GM03348 (cell line): ENCODE measurements at places on chromosomes 11 and 22.

GRCh38 chr11:65456418-65456817, 33.8 kb downstream of the NEAT1 start:
- no peak for DNase-seq

- DNase-seq: peak; percentile 52
These were observed 83.9 kb upstream of the TIMP3 start for GRCh38 chr22:32717337-32718240.

GRCh38 chr11:45670386-45671135, 5.1 kb upstream of the CHST1 start:
- DNase-seq: no peak

- no peak for DNase-seq
These were observed 69.2 kb upstream of the INCENP start for GRCh38 chr11:62054484-62055121.

- peak; percentile 56 for DNase-seq
These were observed 40.0 kb downstream of the TENM4 start for GRCh38 chr11:79400717-79401330.

- no peak for DNase-seq
These were observed 57.8 kb upstream of the ZC3H12C start for GRCh38 chr11:110035357-110035756.

DNA sequence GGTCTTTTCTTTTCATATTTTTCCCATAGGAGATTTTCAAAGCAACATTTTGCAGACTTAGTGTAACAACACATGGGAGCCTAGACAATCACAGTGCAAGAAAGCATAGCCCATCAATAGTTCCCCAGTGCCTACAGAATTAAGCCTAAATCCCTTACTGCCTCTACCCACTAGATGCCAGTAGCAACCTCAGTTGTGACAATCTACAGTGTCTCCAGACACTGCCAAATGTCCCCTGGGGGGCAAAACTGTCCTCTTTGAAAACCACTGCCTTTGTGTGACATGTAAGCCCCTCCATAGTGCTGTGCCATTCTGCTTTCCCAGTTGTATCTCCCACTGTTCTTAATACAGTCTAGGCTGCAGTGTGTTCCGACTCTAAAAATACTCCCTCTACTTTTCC, 1329.0 kb downstream of the LRRC4C start:
- DNase-seq: no peak

DNA sequence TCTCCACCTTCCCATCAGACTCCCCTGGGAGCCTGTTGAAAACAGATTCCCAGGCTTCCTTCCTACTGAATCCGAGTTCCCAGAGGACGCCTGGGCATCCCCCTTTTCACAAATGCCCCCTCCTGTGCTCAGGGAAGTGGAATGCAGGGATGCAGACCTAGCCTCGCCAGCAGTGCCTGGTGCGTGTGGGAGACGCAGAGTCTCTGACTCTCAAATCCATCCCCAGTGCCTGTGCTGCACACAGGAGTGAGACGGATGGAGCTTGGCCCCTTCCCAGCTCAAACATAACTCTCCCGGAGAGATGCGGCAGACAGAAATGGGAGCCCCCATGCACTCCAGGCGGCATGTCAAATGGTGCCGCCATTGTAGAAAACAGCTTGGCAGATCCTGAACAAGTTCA, 62.6 kb downstream of the CTTN start:
- no peak for DNase-seq

DNA sequence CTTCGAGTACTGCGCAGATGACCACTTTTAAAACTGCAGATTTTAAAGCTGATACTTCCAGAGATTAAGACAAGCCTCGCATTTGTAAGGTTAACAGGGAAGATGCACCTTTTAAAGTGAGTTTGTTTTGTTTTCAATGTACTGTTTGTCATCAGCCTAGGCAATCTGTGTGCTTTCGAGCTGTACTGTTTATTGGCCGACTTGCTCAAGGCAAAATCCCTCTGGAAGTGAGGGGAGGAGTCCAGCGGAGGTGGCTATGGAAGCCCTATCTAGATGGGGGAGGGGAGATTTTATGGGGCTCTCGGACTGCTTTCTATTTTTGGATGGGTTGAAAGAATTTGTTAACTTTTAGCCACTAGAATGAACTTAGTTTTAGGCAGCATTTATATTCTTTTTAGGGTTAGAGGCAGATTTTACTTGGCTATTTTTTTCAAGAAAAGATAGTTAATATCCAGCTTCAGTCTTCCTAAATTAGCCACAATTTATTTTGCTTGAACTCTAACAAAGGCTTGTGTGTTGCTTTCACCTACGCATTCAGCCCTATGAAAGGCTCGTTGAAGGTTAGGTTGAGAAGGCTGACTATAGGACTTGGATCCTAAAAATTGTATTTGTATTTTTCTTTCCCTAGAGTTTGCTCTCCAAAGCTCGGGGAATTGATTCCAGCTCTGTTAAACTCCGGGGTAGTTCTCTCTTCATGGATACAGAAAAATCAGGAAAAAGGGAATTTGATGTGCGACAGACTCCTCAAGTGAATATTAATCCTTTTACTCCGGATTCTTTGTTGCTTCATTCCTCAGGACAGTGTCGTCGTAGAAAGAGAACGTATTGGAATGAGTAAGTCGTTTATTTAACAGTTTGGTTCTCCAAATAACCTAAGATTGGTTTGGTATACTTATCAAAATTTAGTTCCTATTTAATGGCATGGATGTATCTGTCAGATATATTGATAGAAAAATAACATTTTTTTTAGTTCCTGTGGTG, 2.1 kb downstream of the WEE1 start:
- DNase-seq: peak; percentile 78

- DNase-seq: no peak
These were observed 65.1 kb upstream of the PITPNB start for GRCh38 chr22:27984001-27984695.

- DNase-seq: no peak
These were observed 1476.5 kb downstream of the TBC1D22A start for GRCh38 chr22:48238966-48239365.

- no peak for DNase-seq
These were observed 1240.7 kb downstream of the FAM181B start for GRCh38 chr11:81492923-81493445.

DNA sequence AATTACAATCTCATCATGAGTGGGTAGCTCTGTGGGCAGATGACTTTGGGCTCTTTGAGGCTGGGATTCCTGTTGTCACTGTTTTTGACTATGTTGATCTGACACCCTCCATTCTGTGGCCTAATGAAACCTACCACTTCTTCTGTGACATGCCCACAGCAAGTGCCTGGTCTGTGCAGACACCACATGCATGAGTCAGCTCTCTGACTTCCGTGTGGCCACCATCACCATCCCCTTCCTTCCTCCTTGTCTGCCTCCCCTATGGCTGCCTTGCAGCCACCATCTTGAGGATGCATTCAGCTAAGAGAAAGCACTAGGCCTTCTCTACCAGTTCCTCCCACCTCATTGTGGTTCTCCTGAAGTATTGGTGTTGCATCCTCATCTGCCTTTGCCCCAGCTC, 15.3 kb upstream of the OR10V1 start:
- no peak for DNase-seq

GRCh38 chr22:49190816-49191505, 636.7 kb downstream of the BRD1 start:
- no peak for DNase-seq

DNA sequence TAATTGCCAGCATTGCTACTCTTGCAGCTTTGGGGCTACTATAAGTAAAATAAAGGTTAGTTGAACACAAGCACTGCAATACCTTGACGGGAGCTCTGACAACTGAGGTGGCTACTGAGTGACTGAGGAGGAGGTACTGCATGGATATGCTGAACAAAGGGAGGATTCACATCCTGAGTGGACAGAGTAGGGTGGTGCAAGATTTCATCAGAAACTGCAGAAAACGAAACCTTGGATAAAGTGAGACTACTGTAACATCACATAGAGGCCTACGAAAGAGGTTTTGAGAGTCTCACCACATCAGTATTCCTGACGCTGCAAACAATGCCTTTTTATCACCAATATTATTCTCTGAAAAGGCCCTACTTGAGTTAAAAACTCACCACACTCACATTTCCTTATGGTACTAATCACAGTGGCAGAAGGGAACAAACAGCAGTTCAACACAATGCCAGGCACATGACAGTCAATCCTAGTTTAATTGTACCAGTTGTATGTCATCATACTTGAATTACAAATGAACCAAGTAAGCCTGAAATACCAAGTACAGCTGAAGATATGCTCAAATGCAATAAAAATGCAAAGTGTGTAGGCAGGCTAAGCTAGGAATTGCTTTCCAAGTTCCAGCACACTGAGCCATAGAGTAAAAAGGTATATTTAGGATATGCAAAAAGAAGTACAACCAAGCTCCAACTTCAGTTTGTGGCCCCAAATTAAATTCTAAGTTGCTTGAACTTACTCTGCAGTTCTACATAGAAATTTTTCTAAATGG, 4.0 kb upstream of the GPR83 start:
- no peak for DNase-seq

DNA sequence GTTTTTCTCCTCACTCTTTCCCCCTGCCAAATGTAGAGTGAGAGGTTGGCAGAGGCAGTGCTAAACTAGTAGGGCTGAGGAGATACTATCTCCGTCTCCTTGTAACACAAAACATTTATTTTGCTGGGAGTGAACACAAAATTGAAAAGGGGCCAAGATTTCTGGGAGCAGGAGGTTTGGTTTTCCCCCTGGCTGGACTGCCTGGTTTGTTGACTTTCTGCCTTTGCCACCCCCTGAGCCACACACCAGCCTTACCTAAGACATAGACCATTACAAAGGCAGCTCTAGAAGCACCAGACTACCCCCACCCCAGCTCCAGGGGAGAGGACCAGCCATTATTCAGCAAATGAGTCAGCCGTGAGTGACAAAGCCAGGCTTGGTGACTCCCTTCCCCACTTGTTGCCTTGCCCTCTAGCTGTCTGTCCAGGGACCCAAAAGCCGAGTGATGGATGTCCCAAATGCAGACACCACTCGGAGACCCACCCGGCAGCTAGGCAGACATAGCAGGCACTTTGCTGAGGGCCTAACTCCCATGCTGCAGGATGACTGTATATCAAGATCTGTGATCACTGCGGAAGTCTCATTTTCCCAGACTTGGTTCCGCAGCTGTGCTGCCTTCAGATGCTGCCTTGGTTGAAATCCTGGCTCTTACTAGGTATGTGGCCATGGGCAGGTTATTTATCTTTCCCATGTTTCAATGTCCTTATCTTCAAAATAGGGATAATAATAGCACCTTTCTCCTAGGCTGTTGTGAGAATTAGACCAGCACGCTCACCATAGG, 17.7 kb upstream of the CDON start:
- peak; percentile 25 for DNase-seq

DNA sequence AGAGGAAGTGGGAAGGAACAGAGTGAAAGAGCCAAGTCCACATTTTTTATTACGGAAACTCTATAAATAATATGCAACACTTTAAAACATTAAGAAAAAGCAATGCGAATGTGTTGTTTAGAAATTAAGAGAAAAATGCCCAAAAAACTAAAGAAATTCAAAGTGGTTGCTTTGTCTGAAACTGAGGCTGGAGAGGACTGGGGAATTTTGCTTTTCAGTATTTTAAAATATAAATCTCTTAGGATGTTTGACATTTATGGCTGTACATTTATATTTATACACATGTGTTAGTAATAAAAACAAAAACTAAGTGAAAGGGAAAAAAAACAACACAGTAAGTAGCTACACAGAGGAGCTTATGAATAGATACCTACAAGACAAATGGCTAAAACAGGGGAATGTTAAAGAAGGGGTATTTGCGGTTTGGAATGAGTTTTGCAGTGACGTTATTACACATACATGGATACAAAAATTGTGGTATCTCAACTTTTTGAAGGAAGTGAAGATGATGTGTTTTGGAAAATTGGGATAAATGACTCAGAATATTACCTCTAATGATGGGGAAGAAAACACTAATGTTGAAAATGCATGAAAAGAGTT, 97.0 kb upstream of the DRD2 start:
- DNase-seq: peak; percentile 37

DNA sequence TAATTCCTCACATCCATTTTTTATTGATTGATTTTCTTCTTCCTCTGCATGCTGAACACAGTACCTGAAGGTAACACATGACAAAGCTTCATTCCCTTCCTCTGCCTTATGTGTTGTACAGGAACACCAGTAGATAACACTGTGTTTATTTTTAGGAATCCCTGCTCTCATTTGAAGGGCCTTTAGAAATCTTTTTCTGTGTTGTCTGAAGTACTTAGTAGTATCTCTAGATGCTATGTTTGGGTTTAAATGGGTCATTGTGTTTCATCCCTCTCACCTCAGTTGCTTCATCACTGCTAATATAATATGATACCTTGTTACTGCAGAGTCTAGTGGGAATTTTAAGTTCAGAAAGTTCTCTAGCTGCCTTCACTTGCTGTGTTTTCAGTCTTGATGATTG, 10.2 kb downstream of the MADD start:
- DNase-seq: no peak

- DNase-seq: no peak
These were observed 21.1 kb upstream of the TMPRSS13 start for GRCh38 chr11:117950301-117950700.

DNA sequence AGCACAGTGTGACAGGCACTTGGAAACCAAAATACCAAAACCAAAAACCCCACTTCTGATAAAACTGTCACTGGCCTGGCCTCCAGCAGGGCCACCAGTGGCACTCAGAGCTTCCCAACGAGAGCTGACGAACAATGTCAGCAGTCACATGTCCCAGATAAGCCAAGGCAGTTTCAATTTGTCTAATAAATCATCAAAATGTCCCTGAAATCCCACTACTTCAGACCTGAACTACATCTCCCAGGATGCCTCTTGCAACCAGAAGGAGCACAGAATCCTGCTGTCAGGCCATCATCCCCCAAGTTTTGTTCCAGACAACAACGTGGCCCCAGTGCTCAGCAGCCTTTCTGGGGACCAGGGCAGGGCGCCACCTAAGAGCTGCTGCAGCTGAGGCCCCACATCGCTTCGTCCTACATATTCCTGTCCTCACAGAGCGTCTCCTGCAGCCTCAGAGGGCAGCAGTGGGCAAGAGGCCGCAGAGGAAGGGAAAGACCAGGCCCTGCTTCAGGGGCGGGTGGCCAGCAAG, 25.1 kb downstream of the LRFN4 start:
- DNase-seq: no peak

GRCh38 chr22:37746366-37747079, 49.7 kb downstream of the TRIOBP start:
- DNase-seq: peak; percentile 59

- DNase-seq: peak; percentile 52
These were observed 718 bp downstream of the FADS2 start for GRCh38 chr11:61828629-61829407.
